Mesendoderm (in vitro differentiated cells): ENCODE measurements at places on chromosomes 6 and 20.

- peak; percentile 82 for DNase-seq
These were observed 10.8 kb upstream of the SF3B5 start for GRCh38 chr6:144106206-144106605.

- DNase-seq, result no peak
These were observed 94.1 kb downstream of the MAN1A1 start for GRCh38 chr6:119255492-119255891.

DNA sequence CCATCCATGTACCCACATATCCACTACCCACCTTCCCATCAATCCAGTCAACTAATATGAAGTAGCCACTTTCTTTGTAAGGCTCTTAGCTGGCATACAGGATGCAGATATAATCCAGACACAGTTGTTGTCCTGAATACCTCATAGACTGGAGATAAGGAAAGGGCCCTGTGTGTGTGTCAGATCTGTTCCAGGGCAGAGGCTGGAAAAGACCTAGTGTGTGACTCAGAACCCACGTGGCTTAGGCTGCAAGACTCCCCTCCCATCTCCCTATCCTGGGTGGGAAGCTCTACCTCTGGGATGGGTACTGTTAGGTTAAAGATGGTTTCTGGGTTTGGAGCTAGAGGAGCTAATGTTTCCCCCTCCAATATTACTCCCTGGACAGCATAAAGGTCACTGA lies 3.6 kb downstream of the BPIFA1 start:
- no peak for DNase-seq

DNA sequence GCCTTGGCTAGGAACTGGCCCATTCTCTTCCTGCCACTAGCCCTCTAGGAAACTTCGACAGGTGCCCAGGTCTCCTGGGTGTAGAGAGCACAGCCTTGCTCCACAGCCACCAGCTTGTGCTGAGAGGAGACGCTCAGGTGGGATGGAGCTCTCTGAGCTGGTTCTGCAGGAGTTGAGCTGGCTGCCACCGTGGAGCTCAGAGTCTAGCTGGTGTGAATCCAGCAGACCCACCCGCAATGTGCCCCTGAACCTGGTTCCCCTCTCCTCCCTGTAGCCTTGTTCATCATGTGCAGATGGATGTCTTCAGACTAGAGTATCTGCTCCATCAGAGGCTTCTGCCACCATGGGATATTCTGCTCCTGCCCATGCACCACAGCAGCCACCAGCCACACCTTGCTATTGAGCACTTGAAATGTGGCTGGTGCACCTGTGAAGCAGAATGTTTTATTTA lies 222.5 kb downstream of the SYNDIG1 start:
- no peak for DNase-seq

GRCh38 chr6:152432758-152433157 lies 204.4 kb downstream of the SYNE1 start:
- no peak for DNase-seq

- DNase-seq, result peak; percentile 27
These were observed 102.1 kb downstream of the KCNB1 start for GRCh38 chr20:49380337-49380780.

DNA sequence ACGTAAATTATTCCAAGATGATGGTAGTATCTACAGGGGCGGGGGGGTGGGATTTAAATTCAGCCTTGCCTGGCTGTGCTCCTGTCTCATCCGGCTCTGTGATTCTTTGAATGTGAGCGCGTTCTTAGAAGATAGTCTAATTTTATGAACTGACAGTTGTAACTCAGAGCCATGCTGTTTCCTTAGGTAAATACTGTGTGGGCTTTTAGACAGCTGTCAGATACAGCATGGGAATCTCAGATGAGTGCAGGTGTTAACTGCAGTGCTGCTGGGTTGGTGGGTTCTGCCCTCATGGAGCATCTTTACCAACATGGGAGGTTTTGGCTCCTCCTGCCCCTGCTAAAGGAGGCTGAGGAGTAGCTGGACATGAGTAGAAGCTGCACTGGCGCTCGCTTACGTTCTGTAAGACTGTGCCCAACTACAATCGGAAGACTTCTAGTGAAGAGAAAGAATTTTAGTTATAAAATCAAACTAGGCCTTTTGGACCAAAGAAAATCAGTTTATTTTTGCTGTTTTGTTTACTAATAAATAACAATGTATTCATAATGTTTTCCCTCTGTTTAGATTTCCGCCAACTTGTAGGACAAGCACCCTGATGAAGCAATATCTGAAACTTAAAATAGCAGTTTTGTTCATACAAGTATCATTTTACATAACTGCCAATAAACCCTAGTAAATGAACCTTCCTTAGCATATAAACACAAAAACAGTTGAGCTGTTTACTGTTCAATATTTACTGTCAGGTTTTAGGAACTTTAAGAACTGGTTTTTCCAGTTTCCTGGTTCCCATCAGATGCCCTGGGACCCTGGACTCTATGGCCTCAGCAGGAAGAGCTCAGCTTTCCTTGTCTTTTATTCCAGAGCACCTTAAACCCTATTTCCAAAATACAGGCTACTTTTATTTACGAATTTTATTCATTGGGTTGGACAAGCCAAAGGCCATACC lies 66.1 kb downstream of the FAM120B start:
- peak; percentile 12 for DNase-seq

GRCh38 chr20:25250508-25250907 lies 2.6 kb downstream of the PYGB start:
- no peak for DNase-seq

- DNase-seq, result no peak
These were observed 188.6 kb downstream of the TFAP2B start for GRCh38 chr6:51007237-51007636.

GRCh38 chr6:31701666-31702404 lies 1.3 kb downstream of the ABHD16A start:
- DNase-seq, result no peak

- DNase-seq, result no peak
These were observed 28.3 kb downstream of the TREM1 start for GRCh38 chr6:41258196-41258493.
